Uterus (tissue), 4 donors: ENCODE measurements at places on chromosomes 5 and 9. TPM values are rescaled to one million over a fixed set of nuclear protein-coding genes. Genes with fewer than 3 reads are reported as not detected.

Gene CCDC112
- 10.4 TPM for total RNA-seq

Gene FNBP1
- 18.5 TPM for total RNA-seq

Gene HSD17B4
- total RNA-seq, result 167 TPM

Gene IRF1
- total RNA-seq, result 39.9 TPM

Gene ERCC8
- 1.0 TPM for total RNA-seq

DNA sequence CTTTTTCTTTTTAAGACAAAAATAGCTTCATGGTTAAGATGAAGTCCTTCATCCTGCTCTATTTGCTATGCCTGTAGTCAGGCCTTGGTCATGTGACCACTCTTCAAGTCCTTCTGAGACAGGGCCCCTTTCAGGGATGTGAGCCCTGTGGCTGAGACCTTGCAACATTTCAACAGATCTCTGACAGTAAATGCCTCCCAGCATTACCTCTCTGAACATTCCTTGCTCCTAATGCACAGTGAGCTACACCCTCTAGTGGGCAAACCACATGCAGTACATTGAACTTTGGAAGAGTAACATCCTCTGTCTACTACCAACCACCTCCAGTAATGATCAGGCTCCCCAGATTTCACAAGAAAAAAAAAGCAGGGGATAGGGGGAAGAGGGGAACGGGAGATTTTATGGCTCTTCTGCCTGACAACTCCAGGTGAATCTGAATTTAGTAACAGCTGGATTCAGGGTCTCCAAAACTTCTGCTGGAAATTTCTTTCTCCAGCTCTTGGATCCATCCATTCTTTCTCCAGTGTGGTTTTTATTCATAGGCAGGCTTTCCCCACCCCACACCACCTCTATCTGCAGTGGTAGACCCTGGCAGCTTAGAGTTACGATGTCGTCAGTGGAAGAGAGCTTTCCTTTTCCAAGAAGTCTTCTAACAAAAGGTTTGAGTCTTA is 8.9 kb upstream of the FBXO38 start:
- H3K27me3 ChIP-seq, result no peaks in the 10 kb centered on the region
- DNase-seq, result no peak
- H3K36me3 ChIP-seq, result no peaks in the 10 kb centered on the region
- H3K27ac ChIP-seq, result no peak overlapping the region
- no peaks in the 10 kb centered on the region for H3K4me1 ChIP-seq
- no peak overlapping the region for H3K4me3 ChIP-seq

GRCh38 chr9:36144309-36145232 is 8.0 kb downstream of the GLIPR2 start:
- H3K4me1 ChIP-seq, result peaks cover 15% of the 10 kb centered on the region
- H3K27me3 ChIP-seq, result no peaks in the 10 kb centered on the region
- DNase-seq, result no peak
- no peak overlapping the region for H3K4me3 ChIP-seq
- H3K36me3 ChIP-seq, result no peaks in the 10 kb centered on the region

DNA sequence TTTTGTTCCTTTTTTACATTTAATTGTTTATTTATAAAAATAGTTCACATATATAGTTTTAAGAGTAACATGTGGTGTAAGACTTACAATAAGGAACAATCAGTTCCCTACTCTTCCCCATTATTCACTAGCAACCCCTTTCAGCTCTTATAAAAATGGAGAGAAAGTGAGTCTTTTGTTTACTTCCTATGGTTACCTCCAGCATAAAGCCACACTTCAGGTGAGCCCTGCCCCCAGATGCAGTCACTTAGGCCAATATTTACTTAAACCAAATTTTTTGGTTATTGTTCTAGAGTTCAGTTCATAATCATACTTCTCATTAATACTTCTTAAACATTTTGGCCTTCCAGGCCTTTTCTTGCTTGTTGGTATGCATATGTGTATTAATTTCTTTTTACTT is 33.7 kb downstream of the UBE2R2 start:
- no peak for DNase-seq
- H3K36me3 ChIP-seq, result no peaks in the 10 kb centered on the region
- no peaks in the 10 kb centered on the region for H3K27me3 ChIP-seq
- no peak overlapping the region for H3K4me3 ChIP-seq
- H3K27ac ChIP-seq, result peak overlapping the region; percentile 12

GRCh38 chr5:55564721-55565120 is 30.0 kb upstream of the PLPP1 start:
- no peak overlapping the region for H3K4me3 ChIP-seq
- H3K27ac ChIP-seq, result no peak overlapping the region
- DNase-seq, result no peak
- H3K27me3 ChIP-seq, result no peaks in the 10 kb centered on the region
- no peaks in the 10 kb centered on the region for H3K36me3 ChIP-seq

DNA sequence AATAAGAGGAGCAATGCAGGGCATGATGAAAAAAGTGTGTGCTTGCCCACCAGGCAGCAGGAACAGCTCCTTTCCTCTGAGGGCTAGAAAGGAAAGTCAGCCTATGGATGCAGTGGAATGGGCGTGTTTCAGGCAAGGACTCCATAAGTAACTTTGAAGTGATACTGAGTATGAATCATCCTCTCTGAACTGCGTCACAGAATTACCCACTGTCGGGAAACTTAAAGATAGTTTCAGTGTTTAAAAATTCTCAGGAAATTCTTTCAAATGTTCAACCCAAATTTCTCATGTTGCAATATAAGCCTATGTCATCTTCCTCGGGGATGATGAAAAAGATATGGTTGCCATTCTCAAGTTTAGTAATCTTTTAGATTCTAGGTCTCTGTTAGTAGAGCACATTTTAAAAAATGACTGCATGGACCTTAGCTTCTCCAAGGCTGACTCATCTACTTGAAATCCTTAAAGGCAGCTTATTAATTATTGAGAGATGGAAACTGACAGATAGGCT is 27.7 kb downstream of the PTCD2 start:
- H3K27ac ChIP-seq, result no peak overlapping the region
- no peak overlapping the region for H3K4me3 ChIP-seq
- no peaks in the 10 kb centered on the region for H3K36me3 ChIP-seq
- no peaks in the 10 kb centered on the region for H3K4me1 ChIP-seq
- DNase-seq, result no peak

- H3K4me3 ChIP-seq, result peak overlapping the region; percentile 75
- no peaks in the 10 kb centered on the region for H3K4me1 ChIP-seq
- H3K27me3 ChIP-seq, result no peaks in the 10 kb centered on the region
- no peaks in the 10 kb centered on the region for H3K36me3 ChIP-seq
Observed at GRCh38 chr5:121962958-121963357, 1.2 kb downstream of the SRFBP1 start.

GRCh38 chr9:134325813-134326723 is at the start of gene RXRA:
Gene RXRA (plus strand): TSS chr9:134326455. CDS start chr9:134326632, 177 bp downstream.
- H3K27me3 ChIP-seq, result no peaks in the 10 kb centered on the region
- peaks cover 17% of the 10 kb centered on the region for H3K4me1 ChIP-seq
- H3K27ac ChIP-seq, result peak within 1 kb of the TSS; percentile 94
- peak; percentile 86 for DNase-seq
- peak within 1 kb of the TSS; percentile 95 for H3K4me3 ChIP-seq

DNA sequence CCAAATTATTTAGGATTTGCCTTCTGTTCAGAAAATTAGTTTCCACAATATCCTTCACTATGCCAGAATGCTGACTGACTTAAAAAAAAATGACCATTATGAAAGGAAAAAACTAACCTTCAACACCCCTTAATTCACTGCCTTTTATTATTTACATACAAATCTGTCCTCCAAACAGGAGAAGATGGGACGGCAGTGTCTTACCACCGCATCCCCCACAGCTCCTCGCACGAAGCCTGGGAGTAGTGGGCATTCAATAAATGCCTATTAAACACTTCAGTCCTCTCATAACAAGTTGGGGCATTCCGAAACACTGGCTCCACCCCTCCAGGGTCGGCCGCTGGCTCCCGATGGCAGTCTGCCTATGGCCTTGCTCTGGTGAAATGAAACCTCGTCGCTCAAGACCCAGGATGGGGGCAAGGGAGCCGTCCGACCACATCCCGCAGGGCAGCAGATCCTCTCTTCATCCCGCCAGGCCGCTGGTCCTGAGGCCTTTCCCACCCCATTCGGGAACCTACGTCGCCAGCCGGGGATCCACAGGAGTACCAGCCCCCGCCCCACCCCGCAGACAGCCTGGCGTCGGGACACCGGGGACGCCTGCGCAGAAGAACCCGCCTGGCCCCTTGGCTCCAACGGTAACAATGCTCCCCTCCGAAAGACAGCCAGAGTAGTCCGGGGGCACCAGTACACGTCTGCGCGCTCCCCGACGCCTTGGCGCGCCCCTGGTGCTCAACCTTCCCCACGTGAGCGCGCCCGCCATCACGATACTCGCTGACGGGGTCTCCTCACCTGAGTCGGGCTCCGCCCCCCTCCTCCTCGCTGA is 613 bp downstream of the ZBTB5 start:
- H3K4me1 ChIP-seq, result no peaks in the 10 kb centered on the region
- H3K27me3 ChIP-seq, result no peaks in the 10 kb centered on the region
- H3K27ac ChIP-seq, result peak overlapping the region; percentile 93
- H3K4me3 ChIP-seq, result peak overlapping the region; percentile 92

DNA sequence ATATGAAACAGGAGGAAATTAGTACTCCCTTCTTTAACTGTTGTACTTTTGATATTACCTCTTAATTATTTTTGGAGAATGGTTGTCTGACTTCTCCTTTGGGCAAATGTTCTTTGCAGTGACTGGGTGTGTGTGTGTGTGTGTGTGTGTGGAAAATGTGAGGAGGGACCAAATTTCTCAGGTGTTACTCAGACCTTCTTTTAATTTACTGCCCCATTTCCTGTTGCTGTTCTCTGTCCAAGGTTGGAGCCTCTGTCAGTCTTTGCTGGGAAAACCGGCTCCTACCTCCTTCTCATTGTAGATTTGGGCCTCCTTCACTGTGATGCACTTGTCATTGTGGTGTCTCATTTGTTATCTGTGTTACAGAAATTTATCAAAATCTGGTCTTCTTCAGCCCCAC is 68.4 kb downstream of the PBX3 start:
- H3K4me1 ChIP-seq, result no peaks in the 10 kb centered on the region
- no peaks in the 10 kb centered on the region for H3K36me3 ChIP-seq
- H3K27ac ChIP-seq, result no peak overlapping the region
- H3K27me3 ChIP-seq, result no peaks in the 10 kb centered on the region

DNA sequence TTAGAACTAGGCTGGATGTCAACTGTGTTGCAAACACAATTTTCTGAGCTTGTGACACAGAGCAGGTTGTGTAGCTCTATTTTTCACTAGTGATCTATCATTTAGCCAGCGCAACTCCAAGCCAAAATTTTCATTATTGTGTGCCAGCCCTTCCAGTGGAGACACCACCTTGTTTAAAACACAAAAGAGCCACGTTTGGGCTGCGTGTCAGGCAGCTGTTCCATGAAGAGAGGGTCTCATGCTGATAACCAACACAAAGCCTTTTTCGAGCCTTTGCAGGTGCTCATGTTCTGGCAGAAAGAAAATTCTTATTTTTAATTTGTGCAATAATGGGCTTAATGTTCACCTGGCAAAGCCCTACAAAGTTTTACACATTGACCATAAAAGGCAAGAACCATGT is 237.6 kb upstream of the RGMB start:
- no peak overlapping the region for H3K4me3 ChIP-seq
- no peaks in the 10 kb centered on the region for H3K4me1 ChIP-seq
- H3K36me3 ChIP-seq, result no peaks in the 10 kb centered on the region
- no peak for DNase-seq

DNA sequence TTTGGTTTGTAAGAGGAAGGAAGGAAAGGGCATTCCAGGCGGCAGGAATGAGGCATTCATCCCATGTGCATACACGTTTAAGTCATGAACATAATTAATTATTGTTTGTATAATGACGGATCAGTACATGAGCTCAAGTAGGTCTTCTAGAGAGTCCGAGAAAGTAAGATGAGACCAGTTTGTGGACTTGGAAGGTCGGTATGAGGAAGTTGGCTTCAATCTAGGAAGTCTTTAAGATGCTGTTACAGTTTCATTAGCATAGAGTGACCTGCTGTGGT is 2.1 kb downstream of the GTF3C4 start:
- no peak overlapping the region for H3K4me3 ChIP-seq
- H3K36me3 ChIP-seq, result no peaks in the 10 kb centered on the region
- DNase-seq, result no peak

DNA sequence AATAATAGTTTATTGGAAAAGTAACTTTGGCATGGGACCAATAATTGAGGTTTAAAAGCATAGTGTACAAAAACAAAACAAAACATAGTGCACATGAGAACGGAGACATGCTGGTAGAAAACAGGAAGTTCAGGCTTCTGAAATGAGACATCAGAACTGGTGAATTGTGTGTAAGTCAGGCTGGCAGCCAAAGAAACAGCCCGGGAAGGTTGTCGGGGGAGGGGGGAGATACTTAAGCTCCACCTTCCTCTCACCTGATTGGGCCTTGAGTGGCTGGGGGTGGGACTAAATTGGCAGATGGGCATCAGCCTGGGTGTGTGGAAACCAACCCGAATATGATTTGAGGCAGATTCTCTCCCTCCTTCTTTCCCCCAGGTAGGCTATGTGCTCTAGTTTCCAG is 256.3 kb downstream of the SMARCA2 start:
- H3K27me3 ChIP-seq, result no peaks in the 10 kb centered on the region
- H3K27ac ChIP-seq, result no peak overlapping the region
- no peak for DNase-seq
- H3K36me3 ChIP-seq, result no peaks in the 10 kb centered on the region
- H3K4me3 ChIP-seq, result no peak overlapping the region

DNA sequence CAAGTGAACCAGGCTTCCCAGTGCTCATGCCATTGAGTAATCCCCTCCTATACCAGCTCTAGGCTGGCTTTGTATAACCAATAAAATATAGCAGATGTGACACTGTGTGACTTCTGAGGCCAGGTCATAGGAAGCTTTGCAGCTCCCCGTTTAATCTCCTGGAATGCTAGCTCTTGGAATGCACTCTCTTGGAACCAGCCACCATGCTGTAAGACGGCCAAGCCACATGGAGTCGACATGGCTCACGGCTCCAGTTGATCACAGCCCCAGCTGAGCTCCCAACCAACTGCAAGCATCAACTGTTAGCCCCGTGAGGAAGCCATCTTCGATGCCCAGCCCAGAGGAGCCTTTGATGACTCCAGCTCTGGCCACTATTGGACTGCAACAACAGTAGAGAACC is 74.5 kb downstream of the SH3TC2 start:
- H3K36me3 ChIP-seq, result no peaks in the 10 kb centered on the region
- no peaks in the 10 kb centered on the region for H3K4me1 ChIP-seq
- H3K27me3 ChIP-seq, result no peaks in the 10 kb centered on the region
- no peak overlapping the region for H3K4me3 ChIP-seq
- no peak overlapping the region for H3K27ac ChIP-seq
- DNase-seq, result no peak
